ENCODE measurements at places on chromosomes 13 and 19.
A peak's percentile ranks its signal among the peaks of the same experiment; 100 is the strongest.

DNA sequence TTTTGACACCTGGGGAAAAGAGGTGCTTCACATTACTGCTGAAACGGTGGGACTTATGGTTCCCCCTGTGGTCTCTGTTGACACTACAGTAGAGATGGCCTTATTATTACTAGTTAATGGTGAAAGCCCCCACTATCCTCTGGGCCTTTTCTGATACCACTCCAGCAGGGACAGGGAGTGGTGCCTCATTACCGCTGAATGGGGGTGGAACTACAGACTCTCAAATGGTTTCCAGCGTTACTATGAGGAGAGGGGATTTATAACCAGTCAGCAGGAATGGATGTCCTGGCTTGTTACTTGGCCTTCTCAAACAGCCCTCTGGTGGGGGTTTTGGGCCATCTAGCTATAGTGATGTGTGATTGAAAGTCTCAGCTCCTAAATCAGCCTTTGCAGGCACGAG, 96.7 kb upstream of the DIAPH3 start:
- no peak for DNase-seq

- DNase-seq: no peak
Measured at GRCh38 chr13:37648609-37649008, 50.0 kb upstream of the POSTN start.

- no peak for DNase-seq
Measured at GRCh38 chr19:47075941-47076340, 27.5 kb upstream of the TMEM160 start.

DNA sequence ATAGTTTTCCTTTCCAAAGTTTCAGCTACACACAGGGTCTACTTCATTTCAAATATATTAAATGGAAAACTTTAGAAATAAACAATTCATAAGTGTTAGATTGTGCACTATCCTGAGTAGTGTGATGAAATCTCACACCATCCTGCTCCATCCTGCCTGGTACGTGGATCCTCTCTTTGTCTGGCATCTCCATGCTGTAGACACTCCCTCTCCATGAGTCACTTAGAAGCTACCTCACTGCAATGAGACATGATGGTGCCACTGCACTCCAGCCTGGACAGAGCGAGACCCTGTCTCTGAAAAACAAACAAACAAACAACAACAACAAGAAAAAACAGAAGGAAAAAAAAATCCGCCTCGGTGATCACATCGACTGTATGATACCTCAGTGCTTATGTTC, 191.8 kb downstream of the PCCA start:
- no peak for DNase-seq

DNA sequence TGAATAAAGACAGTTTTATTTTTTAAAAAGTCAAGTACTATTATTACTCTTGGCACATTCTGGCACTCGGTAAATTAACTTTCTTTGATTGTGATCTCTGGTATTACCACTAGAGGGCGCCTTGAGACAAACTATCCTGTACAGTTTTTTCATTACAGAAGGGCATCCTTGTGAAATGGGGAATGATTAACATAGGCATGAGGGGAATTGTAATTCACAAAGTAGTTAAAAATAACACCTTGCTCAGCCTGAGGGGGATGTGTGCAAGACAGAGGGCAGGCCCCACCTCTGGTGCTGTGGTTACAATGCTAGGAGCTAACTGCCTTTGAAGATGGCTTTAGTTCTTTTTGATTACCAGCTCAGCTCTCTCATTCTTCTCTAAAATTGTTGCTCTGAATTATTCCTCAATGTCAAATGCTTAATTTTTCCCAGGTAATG, 24.2 kb upstream of the C1QTNF9B start:
- no peak for DNase-seq

GRCh38 chr13:36887758-36888521, 32.1 kb downstream of the SMAD9 start:
- no peak for DNase-seq

DNA sequence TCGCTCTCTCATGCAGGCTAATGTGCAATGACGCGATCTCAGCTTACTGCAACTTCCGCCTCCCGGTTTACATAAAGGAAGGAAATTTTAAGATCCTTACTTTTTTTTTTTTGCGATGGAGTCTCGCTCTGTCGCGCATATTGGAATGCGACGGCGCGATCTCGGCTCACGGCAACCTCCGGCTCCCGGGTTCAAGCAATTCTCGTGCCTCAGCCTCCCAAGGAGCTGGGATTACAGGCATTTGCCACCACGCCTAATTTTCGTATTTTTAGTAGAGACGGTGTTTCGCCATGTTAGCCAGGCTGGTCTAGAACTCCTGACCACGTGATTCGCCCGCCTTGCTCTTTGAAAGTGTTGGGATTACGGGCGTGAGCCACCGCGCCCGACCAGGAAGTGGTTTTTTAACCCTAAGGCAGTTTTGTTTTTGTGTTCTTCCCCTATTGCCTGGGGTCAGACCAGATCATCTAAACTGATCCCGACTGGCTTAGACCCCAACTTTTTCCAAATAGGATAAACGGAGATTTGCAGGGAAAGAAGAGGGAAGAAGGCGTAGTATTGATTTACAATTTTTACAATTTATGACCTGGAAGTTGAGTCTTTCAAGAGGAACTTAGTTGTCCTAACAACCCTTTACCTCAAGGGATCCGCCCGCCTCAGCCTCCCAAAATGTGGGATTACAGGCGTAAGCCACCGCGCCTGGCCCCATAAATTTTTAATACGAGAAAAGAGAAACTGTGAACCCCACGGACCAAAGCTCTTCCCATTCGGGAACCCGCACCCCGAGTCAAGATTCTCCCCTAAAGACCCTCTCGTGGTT, 142.0 kb downstream of the ZNF737 start:
- peak; percentile 24 for DNase-seq

- DNase-seq: no peak
Measured at GRCh38 chr19:41000310-41000737, 9.2 kb downstream of the CYP2B6 start.

GRCh38 chr19:45814851-45815480, at the start of gene RSPH6A:
TSS of gene RSPH6A (minus strand) at chr19:45815308. CDS start at chr19:45815176, 132 bp downstream.
- no peak for DNase-seq

- peak; percentile 94 for DNase-seq
Measured at GRCh38 chr19:18160971-18161635, 8.1 kb downstream of the PIK3R2 start.

- DNase-seq: no peak
Measured at GRCh38 chr19:18789422-18789869, 1.7 kb downstream of the COMP start.

DNA sequence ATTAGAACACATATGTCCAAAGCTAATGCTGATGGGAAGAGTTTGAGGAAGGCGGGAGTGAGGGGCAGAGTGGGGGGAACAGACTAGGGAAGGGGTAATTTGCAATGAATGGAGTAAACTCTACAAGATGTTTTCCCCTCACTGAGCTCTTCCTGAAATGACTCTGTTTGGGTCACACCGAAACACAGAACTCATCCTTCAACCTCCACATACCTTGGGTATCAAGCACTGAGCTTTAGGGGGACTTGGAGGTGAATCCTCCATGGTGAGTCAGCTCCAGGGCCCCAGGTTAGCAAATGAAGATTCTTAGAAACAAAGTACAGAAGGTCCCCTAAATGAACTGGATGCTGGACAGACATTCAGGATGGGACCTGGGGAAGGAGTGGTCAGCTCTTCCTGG, 1.3 kb upstream of the SIGLEC10 start:
- peak; percentile 35 for DNase-seq

GRCh38 chr19:3183721-3184641, 1.7 kb upstream of the NCLN start:
- DNase-seq: no peak

DNA sequence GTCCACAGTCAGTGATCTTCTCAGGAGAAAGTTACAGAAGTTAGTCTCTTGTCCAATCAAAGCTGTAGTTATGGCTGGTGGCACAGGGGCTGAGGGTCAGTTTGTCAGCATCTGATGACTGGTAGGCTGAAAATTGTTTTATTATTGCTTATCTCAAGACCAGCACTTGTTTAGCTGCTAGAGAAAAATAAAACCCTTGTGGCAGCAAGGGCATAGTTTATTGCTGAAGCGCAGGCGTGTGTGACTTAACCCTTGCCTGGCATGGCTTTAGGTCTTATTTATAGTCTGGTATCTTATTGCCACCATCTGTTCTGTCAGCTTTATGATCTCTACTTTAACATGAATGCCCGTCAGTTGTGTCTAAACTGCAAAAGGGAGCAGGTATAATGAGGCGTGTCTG, 154.7 kb downstream of the USP12 start:
- no peak for DNase-seq

DNA sequence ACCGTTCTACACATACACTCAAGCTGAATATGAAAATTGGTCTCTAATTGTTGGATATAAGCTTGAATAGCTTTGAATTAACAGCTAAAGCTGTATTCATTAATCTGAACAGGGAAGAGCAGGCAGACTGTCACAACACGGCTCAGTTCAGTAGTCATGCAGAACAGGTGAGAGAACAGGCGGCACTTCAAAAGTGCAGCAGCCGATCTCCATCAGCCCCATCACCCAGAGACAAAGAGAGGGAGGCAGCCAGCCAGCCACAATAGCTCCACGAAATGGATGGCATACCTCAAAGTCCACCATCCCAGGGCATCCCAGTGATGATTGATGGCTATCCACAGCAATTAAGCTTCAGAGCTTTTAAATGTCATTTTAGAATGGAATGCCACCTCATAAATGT, 419.2 kb downstream of the OLFM4 start:
- no peak for DNase-seq

GRCh38 chr13:31772231-31772630, 32.9 kb downstream of the RXFP2 start:
- DNase-seq: no peak

DNA sequence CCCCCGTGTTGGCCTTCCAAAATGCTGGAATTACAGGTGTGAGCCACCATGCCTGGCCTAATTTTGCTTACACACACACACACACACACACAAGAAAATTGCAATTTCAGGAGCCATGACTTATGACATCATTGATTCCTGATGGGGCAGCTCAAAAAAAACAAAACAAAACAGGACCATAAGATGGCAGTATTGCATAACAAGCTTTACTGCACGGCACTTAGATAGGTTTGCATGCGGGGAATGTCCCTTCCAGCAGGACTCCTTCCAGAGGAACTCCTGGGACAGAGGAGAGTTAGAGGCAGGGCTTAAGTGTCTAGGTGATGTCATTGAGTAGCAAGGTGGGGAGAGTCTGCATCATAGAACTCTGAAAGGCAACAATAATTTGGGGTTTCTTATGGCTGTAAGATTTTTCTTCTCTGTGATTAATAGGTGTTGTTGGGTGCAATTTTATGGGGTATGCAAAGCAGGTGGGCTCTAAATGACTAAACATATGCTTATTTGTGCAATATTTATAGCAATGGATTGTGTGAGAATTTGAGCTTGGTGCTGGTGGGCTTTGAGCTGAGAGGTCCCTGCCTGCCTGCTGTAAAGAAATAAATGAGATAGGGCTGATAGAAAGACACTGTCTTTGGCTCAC, 9.0 kb upstream of the ACSBG2 start:
- peak; percentile 60 for DNase-seq

GRCh38 chr13:75319254-75319653, 162.7 kb downstream of the TBC1D4 start:
- DNase-seq: no peak

DNA sequence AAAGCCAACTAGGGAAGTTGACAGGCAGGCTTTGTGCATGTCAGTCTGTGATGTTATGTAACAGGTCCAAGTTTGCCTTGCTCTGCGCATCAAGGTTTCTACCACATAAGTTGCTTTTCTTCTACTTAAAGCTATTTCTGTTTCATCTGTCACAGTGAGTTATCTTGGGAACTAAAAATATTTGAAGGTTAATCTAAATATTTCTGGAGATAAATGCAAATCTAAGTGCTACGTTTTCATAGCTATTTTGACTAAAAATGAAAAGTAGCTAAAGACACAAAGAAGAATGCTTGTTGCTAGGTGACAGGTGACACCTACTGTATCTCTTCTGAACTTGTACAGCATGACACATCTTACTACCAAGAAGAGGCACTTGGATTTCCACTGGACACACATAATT, 135.6 kb downstream of the KLF12 start:
- peak; percentile 25 for DNase-seq

- DNase-seq: no peak
Measured at GRCh38 chr13:75473468-75473867, 8.5 kb downstream of the TBC1D4 start.

DNA sequence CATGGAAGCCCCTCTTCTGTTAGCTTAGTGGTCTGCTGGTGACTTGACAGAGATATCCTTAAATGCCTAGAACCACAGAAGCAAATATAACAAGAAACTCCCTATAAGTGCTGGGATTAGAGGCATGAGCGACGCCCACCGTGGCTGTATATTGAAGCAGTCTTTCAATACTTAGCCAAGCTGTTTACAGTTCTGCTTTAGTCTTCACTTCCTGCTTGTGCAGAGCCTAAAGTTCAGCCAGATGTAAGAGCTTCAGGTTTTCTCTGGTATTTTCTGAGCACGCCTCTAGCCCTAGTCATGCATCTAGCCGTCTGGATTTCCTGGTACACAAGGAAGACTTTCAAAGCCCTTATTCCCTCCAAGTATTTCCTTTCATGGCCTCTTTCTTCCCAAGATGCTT, 28.5 kb downstream of the TRPM4 start:
- no peak for DNase-seq

DNA sequence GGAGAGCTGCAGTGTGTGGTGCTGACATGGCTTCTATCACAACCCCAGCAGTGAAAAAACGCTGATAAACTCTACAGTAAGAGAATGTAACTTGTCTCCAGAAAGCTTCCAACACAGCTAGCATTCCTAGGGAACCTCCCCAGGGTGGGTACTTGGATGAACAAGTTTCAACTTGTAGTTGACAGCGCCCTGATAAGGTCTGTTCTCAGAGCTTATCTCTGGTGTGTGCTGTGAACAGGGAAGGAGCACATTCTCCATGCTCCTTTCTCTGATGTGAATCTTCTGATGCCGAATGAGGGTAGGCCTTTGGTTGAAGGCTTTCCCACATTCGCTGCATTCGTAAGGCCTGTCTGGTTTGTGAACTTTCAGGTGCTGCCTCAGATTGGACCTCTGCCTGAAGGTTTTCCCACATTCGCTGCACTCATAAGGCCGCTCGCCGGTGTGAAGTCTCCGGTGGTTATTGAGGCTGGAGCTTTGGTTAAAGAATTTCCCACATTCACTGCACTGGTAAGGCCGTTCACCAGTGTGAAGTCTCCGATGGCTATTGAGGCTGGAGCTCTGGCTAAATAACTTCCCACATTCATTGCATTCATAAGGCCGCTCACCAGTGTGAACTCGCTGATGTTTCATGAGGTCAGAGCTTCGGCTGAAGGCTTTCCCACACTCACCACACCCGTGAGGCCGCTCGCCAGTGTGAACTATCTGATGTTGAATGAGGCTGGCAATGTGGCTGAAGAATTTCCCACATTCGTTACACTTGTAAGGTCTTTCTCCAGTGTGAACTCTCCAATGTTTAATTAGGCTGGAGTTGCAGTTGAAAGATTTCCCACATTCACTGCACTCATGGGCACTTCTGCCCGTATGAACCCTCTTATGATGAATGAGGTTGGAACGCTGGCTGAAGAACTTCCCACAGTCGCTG, 5.9 kb downstream of the ZNF792 start:
- no peak for DNase-seq

- DNase-seq: no peak
Measured at GRCh38 chr13:76293346-76293745, 592.9 kb downstream of the KCTD12 start.

DNA sequence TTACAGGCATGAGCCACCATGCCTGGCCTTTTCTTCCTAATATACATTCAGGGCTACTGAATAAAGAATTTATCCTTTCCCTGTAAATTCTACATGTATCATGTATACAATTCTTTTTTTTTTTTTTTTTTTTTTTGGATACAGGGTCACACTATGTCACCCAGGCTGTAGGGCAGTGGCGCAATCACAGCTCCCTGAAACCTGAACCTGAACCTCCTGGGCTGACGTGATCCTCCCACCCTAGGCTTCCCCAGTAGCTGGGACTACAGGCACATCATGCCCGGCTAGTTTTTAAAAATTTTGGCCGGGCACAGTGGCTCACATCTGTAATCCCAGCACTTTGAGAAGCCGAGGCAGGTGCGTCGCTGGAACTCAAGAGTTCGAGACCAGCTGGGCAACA, 6.5 kb upstream of the SLC44A2 start:
- DNase-seq: no peak

Measured in GM10248 (cell line).